ENCODE measurements at places on chromosomes 3 and 15.

- peak; percentile 52 for DNase-seq
Observed at GRCh38 chr3:13110678-13111116, 37.5 kb upstream of the IQSEC1 start.

DNA sequence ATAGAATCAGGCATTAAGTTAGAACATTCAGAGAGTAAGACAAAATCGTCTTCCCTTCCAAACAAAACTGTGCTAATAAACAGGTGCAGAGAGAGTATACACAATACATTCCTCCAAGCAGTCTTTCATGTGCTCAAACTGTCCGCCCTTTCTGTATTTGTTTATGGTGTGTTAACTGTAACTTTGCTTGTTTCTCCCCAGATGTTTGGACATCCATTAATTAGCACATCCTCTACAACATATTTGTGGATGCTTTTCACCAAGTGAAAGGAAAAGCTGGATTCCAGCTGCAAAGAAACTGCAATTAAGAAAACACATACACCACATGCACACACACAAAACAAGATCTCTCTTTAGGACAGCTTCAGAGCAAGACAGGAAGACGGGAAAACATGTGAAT is 912.6 kb downstream of the NTRK3 start:
- no peak for DNase-seq

GRCh38 chr15:83088876-83089275 is 18.6 kb upstream of the TM6SF1 start:
- DNase-seq = no peak

GRCh38 chr3:184290331-184290730 is 8.7 kb upstream of the PSMD2 start:
- no peak for DNase-seq

GRCh38 chr3:184259878-184260723 is 1.3 kb downstream of the CAMK2N2 start:
- peak; percentile 14 for DNase-seq

DNA sequence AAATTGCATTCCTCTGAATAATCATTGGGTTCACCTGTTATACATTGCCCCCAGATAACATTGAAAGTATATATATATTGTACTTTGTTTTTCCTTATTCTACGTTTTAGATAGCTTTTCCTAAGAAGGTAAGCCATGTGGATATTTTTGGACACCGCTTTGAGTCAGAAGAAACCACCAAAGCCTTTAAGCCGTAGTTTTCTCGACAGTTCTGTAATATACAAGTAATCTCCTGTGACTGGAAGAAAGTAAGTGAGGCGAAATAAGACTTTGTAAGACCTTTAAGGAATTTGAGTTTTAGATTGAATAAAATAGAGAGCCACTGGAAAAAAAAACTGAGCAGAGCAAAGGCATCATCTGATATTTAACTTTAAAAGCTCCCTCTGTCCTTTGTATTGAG is 1092.0 kb downstream of the DIPK2A start:
- DNase-seq = no peak

DNA sequence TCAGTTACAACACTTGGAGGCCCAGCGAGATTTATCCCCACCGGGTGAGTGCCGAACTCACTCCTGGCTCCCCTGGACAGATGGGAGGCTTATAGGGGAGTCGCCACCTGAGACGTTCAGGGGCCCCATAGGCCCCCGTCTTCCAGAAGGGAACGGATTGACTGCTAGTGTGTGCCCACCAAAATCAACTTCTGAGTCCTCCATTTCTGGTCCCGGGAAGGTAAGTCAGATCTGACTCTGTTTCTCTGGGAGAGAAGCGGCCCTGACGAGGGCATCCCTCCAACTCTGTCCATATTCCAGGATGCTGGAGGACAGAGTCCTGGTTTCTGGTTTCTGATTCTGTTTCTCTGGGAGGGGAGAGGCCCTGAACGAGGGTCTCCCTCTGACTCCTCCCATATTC is 44.3 kb downstream of the ZBTB11 start:
- DNase-seq = no peak

- no peak for DNase-seq
Observed at GRCh38 chr3:177983320-177983719, 552.9 kb upstream of the KCNMB2 start.

DNA sequence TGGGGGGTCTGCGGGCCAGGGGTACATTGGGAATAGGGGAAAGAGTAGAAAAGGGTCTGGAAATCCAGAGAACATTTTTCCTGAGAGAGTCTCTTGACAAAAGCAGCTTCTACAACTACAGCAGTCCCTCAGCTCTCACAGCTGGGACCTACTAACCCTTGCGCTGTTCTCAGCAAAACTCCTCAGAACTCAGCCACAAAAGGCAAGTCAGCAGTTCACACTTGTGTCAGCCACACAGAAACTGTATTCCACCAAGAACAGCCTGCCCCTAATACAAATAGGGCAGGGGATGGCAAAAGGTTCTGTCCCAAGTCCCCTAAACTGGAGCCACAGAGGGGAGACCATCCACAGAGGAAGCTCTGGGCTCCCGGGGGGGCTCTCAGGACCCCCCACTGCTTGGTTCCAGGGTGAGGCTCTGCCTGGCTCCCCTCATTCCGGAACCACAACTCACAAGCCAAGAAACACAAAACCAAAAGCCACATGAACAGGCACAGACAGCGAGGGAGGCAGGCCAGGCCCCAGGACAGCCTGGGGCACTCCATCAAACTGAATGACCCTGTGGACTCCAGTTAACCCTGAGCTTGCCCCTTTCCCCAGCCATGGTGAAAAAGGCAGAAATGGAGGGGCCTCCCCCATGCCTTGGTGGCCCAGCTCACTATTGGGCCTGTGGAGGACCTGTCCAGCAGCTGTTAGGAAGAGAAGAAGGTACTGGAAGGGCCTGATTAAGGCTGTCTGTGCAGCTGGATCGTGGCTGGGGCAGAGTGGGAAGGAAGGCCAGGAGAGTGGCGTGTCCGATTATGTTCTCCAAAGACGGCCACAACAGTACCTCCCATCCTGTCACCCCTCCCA is 162.0 kb downstream of the CHSY1 start:
- no peak for DNase-seq

- no peak for DNase-seq
Observed at GRCh38 chr3:37054370-37054769, 61.1 kb downstream of the MLH1 start.

DNA sequence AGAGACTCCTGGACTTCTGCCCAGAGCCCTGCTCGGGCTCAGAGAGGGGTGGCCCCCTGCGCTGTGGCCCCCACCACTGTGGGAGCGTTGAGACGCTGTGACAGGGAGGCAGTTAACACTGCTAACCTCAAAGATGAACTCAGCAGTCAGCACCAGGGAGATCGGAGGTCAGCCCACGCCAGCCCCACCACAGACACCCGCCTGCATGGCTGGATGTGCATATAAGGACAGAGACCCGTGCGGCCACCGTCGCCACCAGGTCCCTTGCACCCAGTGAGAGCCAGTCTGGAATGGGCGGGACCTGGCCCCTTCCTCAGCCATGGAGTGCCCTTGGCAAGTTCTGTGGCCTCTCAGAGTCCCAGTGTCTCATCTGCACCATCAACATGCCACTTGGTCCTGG is 48.5 kb upstream of the FURIN start:
- no peak for DNase-seq

DNA sequence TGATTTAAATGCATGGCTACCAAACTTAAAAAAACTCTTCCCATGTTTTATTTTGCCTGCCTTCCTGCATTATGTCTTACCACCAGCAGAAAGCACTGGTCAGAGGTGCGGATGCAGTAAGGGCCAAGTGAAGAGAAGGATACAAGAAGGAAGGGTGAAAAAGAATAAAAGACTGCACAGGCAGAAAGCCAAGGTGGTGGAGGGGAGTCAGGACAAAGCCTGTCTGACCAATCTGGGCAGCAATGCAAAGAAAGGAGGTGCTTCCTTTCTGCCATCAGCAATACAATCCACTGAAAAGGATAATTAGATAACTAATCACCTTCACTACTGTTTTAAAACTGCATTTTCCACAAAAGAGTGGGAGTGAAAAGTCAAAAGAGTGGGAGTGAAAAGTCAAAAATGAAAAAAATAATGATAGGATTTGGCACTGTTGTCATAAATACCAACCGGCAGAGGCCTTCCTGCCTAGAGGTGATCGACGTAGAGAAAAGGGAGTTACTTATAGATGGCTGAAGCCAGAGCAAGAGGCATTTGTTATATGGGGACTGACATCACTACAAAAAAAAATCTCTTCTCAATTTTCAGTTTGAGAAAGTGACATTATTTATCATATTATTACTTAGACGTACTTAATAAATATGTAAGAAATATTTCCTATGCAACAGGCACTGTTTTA is 385.3 kb downstream of the TBC1D5 start:
- DNase-seq = no peak

GRCh38 chr3:73351423-73352071 is 273.2 kb downstream of the PDZRN3 start:
- no peak for DNase-seq

DNA sequence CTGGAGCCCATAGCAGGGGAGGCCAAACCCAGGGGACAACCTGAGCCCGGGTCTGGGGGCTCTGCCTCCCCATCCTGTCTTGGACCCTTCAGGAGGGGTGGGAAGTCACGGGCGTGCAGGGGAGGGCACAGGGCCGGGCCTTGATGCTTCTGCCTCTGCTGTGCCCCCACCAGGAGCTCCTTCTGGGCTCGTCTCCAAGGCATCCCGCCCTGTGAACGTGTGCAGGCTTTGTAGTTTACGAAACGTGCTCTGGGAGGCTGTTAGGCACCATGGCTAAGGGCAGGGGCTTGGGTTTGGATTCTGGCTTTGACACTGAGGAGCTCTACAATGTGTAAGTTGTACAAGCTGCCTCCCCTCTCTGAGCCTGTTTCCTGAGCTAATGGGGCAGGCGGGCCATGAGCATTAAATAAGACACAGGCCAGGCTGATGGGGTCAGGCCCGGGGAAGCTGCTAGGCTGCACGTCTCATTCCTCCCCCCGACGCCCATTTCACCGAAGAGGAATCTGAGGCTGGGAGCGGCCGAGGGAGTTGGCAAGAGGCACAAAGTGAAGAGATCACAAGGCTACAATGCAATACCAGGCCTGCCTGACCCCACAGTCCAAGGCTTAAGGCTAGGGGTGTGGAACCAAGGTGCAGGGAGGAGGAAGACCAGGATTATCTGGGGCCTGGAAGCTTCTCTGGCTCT is 19.6 kb downstream of the PLXND1 start:
- DNase-seq = no peak

DNA sequence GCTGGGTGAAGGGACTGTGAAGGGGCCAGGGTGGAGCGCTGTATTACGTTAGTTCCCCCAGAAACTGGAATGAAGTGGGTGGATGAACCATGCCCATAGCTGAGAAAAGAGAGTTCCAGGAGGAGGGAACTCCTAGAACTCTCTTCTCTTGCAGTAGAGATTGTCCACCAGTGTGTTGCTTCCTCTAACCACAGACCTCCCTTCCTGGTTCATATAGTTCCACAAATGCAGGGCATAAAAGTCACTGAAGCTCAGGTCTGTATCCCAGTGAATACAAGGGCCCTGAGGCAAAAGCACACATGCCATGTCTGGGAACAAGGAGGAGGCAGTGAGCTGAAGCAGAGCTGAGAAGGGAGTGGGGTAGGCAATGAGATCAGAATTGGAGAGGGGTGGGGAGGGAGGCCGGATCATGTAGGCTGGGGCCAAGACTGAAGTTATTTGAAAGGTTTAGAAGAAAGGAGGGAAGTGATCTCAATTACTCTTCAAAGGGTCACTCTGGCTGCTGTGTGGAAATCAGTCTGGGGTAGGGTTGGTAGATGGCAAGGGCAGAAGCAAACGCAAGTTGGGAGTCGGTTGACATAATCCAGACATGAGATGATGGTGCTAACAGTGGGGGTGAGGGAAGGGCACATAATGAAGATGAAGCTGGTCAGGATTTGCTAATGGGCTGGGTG is 6.5 kb downstream of the A4GNT start:
- DNase-seq = peak; percentile 27

- no peak for DNase-seq
Observed at GRCh38 chr3:127469760-127470159, 120.8 kb downstream of the TPRA1 start.

- no peak for DNase-seq
Observed at GRCh38 chr3:50926868-50927267, 252.1 kb downstream of the DOCK3 start.

DNA sequence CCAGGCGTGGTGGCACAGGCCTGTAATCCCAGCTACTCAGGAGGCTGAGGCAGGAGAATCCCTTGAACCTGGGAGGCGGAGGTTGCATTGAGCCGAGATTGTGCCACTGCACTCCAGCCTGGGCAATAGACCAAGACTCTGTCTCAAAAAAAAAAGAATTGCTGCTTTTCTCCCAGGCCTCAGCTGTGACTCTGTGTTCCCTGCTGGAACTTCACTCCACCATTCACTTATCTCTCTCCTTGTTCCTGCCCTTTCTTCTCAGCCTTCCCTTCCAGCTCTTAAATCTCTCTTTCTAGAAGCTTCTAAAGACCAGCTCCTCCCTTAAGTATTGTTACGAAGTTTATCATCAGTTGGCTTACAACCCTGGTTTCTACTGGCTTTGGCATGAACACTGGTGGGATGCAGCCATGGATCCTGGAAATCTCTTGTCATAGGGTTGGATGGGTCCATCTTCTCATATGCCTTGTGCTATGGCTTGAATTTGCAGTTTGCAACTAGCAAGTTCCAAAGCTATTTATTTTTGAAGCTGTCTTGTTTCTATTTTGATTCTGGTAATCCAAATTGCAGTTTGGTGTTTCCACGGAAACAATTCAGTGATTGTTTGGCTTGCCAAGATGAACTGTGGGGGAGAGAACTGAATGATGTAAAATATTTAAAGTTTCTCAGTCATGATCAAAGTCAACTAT is 10.5 kb downstream of the C3orf62 start:
- DNase-seq = no peak

DNA sequence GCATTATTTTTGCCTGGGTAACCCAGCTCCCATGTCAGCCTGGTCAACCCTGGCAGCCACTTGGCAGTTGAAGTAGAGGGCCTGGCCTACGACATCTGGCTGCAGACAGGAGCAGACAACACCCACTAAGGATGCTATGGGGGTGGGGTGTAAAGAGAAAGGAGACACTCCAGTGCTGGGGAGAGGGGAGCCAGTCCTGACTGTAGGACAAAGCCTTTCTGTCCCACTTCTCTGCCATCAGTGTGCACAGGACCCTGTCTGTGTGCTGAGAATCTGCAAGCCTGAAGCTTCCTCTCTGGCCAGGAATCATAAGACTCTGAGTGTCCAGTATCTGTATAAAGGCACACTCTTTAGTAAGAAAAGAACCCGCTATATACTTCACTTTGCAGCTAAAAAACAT is 96.3 kb upstream of the CHRM5 start:
- DNase-seq = no peak

DNA sequence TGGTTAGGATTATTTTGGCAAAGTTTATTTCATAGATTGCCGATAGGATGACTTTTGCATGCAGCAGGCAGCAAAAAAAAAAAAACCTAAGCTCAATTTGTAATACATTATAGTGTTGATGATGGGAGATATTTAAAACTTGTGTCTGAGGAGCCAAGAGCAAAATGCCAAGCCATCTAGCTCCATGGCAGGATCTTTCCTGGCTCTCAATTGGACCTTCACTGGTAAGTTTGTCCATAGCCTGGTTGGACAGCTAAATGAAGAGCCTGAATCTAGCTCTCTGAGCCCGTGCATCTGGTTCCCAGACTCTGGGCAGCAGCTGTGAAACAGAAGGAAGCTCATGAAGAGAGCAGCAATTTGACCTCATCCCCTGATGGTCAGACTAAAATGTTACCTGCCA is 17.5 kb downstream of the STAC start:
- no peak for DNase-seq
